ENCODE measurements at places on chromosomes 16 and 17.

DNA sequence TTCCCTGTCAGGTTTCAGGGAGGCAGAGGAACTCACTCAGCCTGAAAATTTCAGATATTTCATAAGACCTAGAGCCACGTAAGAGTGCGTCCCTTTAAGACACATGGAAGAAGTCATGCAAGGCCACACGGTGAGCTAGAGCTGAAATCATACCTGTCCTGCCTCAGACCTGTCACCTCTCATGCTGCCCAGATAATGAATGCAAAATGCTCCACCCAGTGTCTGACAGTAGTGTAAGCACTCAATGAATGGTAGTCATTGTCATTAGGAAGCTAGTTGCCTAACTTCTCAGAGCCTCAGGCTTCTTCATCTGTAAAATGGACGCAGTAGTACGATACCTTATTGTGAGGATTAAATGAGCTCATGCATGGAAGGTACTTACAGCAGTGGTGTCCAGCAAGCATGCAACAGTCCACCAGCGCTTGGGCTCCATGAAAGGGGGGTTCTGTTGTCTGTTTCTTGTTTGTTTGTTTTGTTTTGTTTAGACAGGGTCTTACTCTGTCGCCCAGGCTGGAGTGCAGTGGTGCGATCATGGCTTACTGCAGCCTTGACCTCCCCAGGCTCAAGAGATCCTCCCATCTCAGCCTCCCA lies 60.7 kb downstream of the WSB1 start:
- DNase-seq: no peak

DNA sequence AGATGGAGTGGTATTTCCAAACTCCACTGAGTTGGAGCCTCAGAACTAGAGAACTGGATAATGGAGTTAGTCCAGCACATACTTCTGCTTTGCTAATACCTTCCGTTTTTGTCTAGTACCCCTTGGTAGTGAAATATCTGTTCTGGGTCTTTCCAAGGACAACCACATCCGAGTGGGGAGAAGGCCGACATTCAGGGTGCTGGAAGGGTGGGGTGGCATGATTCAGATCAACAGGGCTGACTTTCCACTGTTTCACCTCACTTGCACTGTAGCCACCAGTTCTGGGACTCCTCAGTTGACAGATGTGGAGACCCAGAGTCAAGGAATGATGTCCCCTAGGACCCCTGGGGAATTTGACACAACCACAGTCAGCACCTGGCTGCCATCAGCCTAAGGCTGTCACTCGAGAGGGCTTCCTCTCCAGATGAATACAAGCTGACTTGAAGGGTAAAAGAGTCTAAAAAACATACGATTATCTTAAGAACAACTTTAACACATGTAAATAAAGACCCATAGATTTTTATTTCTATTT lies 84.8 kb upstream of the HNF1B start:
- DNase-seq: no peak

DNA sequence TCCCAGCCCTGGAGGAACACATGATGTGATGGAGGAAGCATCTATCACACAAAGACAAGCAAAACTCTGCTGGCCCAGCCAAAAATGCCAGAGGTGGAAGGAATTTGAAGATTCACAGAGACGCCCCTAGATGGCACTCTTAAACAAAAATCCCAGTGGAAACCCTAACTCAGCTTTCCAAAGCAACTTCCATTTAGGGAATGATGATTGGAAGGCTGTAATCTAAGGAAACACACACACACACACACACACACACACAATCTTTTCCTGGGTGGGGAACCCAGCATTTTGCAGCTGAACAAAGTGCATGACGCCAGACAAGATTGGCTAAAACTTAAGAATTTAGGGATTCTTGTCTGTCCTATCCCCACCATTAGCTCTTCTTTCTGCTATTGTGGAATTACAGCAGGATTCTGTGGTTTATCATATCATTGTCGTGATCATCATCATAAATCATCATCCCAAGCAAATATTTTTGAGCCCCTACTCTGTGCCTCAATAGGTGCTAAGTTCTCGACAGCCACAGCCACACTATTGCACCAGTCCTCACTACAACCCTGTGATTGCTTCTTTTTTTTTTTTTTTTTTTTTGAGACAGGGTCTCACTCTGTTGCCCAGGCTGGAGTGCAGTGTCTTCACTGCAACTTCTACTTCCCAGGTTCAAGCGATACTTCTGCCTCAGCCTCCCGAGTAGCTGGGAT lies 1.6 kb upstream of the LDAF1 start:
- DNase-seq: peak; percentile 24

DNA sequence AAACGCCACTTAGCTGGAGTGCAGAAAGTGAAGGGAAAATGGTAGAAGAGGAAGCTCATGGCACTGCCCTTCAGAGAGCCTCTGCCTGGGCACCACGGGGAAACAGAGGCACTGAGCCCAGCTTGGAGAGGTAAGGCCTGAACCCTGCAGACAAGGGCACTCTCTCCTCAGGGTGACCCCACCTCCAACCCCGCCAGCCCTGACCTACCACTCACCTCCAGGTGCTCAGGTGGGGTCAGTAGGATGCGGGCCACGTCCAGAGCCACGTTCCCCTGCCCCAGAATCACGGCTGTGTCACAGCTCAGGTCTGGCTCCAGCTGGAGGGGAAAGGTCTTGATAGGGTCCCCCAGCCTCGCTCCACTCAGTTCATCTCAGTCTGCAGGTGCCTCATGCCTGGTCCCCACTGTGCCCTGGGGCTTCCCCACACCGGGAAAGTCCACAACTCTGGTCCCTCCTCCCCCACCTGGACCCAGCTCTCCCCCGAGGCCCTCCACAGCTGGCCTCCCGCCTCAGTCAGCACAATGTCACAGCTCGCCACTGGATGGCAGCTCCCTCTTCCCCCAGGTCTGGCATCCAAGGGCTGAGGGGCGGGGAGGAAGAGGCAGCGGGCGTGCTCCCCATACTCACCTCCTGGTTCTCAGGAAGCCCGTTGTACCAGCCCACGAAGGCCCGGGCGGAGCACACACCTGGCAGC lies 6.0 kb upstream of the GRIN2C start:
- no peak for DNase-seq

DNA sequence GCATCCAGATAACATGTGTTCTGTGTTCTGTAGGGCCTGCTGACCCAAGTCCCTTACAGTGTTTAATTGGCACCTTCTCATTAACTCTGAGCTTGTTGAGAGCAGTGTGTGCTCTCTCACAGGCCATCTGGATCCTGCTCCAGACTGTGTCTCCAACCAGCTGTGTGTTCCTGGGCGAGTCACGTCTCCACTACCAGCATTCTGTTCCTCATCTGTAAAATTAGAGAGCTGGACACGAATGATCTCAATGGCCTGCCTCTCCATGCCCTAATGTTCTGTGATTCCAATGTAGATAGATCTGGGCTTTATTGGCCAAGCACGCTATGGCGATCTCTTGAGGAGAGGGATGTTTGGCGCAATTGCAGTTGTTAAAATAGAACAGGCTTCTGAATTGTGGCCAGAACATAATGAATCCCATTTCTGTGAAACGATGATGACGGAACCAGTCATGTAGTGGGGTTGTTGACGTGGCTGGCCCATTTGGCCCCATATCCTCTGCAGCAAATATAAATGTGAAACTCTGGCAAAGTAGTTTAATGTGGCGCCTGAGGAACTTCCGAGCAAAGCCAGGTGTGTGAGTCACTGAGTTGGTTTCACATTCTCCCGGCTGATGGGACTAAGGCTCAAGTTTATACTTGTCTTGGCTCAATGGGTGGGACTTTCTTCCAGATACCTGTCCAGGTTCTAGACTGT lies 22.2 kb downstream of the TBX4 start:
- no peak for DNase-seq

DNA sequence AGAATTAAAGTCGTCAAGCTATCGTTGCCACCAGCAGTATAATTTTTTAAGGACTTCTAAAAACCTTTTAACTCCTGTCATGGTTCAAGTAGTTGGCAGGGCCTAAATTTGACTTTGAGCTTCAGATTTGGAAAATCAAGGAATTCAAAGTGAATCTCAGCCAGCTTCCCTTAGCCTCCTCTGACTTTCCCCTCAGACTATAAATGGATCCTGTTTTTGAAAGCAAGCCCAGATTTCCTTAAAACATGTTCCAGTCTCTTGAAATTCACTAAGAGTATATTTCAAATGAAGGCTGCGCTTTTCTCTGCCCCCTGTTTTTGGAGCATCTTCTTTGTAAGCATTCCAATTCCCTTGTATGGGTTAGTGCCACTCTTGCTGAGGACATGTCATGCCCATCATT lies 101.8 kb upstream of the CDH8 start:
- DNase-seq: no peak

- DNase-seq: no peak
Measured at GRCh38 chr16:77784441-77785372, 3.7 kb upstream of the VAT1L start.

GRCh38 chr16:82748026-82748425 lies 121.3 kb downstream of the CDH13 start:
- DNase-seq: no peak

GRCh38 chr17:80846932-80847331 lies 144.7 kb upstream of the CHMP6 start:
- no peak for DNase-seq

GRCh38 chr17:42779936-42780850 lies at the start of gene WNK4:
Gene WNK4, plus strand, starts transcription at chr17:42780610. Its CDS starts 89 bp downstream, at chr17:42780699.
- DNase-seq: peak; percentile 26

DNA sequence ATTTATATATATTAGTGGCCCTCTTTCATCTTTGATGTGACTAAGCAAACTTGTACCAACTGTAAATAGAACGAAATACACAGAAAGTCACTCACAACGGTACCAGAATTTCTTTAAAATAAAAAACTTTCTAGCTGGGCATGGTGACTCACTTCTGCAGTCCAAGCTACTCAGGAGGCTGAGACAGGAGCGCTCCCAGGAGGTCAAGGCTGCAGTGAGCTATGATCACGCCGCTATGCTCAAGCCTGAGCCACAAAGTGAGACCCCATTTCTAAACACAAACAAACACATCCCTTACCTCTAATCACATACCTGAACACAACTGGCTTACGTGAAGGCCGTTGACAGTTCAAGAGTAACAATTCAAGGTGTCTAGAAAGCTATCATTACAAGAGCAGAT lies 29.7 kb downstream of the STAT5B start:
- peak; percentile 45 for DNase-seq

GRCh38 chr17:65359016-65359415 lies 202.4 kb downstream of the AXIN2 start:
- DNase-seq: peak; percentile 59

DNA sequence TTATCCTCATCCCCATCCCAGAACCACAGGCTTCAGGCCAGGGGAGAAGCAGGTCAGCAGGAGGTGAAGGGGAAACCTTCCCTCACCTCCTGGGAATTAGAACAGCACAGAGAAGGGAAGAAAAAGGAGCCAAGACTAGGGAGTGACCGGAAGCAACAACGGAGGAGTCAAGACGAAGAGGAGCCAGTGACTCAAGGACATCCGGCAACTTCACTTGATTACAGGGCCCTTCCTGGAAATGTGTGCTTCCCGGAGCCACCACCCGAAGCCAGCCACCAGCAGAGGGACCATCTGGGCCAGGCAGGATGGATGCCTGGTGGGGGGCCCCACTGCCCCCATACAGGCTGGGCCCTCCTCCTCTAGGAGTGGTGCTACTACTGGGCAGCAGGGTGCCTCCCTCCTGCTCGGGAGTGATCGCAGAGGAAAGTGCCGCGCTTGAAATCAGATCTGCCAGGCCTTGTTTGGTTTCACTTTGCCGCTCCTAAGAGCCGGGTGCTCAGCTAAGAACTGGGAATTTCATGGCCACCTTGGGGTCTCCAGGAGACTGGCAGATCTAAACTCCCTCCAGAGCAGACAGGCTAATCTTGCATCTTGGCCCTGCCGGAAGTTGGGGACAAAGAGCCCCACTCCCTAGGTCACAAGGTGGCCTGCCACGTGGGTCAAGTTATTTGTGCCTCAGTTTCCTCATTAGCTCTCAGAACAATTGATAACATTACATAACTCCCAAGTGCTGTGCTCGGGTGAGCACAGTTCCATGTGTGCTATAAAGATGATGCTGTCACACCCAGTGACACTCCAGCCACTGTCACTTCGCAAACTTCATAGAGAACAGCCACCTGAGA lies 6.6 kb downstream of the CDC42EP4 start:
- DNase-seq: no peak

DNA sequence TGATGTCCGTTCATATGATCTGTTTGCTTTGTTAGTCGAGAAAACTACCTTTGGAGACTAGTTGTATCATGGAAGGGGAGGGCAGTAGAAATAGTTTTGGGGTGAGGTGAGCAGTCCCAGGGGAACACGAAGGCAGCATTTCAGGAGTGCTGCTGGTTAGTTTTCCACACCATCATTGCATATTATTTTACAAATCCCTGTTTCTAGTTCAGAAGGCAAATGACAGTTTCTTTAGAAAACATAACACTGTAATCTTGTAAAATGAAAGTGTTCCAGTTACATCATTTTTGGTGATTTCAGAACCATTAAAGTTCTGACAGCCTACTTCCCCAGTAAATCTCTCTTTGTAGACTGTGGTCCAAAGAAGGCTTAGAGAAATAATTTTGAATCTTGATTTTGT lies 25.4 kb downstream of the BANP start:
- no peak for DNase-seq

DNA sequence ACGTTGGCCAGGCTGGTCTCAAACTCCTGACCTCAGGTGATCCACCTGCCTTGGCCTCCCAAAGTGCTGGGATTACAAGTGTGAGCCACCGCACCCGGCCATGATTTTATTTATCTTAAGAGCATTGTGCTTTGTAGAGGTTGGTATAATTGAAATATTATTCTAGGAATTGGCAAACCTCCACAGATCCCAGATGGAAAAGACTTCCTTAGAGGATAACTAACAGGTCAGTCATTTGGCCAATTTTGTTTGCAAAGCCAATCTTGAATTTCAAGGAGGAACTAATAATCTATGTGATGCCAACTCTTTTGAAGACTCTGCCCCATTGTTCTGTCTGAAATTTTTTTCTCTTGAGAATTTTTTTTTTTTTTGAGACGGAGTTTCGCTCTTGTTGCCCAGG lies 46.7 kb upstream of the SLC5A10 start:
- no peak for DNase-seq

DNA sequence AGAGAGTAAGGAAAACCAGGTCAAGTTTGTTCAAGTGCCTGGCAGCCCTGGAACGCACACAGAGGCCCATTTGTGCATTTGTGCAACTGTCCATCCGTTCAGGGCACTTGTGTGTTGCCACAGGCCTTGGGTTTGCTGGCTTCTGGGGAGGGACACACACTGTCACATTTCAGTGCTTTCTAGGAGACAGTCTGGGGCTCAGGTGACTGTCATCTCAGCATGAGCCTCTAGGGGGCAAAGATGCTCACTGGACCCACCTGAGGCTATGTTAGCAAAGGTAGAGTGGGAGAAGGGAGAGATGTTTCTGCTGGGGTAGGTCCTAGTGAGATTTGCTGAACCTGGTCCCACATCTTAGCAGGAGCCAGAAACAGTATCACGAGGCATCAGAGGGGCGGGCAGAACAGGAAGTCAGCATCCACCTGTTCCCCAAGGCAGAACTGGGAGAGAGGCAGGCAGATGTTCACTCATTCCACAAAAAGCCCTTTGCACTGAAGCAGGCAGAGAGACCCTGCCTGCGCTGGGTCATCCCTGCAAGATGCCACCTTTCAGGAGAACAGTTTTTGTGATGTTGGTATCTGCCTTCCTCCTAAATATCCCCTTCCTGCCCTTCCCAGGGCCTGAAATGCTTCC lies 48.5 kb downstream of the RAI1 start:
- DNase-seq: peak; percentile 61

GRCh38 chr16:22300427-22301071 lies 3.3 kb downstream of the POLR3E start:
- peak; percentile 63 for DNase-seq

GRCh38 chr16:83911290-83911689 lies 12.4 kb downstream of the MLYCD start:
- no peak for DNase-seq
